ENCODE measurements at places on chromosomes 13 and 19.

DNA sequence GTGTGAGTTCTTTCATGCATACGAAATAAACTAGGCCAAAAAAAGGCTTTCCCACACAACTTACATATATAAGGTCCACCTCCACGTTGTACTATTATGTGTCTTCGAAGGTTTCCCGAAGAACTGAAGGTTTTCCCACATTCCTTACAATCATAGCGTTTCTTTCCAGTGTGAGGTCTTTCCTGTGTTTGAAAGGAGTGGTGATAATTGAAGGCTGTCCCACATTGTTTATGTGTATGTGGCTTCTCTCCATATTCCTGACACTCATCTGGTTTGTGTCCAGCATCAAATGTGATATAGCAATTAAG lies 14.6 kb downstream of the ZNF442 start:
- peak; percentile 39 for DNase-seq

DNA sequence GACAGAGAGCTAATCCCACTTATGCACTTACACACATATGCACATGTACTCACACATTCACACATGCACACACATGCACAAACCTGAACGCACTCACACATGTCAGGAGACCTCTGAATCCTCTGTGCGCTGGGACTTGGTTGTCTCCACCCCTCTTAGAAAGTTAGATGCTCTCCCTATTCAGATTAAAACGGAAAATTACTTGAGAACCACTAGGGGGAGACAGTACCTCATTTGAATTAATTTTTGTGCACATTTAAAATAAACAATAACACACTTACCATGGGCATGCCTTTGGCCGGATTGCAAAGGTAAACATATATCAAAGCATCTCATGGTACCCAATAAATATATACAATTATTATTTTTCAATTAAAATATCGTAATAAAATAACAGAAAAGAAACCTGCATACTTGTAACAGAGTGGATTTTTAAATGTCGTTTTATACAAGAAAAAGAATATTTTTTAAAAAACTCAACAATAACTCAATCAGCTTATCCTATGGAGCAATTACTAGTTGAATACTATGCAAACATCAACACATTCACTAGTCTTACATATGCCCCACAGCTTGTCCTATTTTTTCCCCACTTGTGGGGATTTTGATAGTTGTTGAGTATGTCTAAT lies 9.5 kb upstream of the LILRB4 start:
- DNase-seq: peak; percentile 40

- DNase-seq: no peak
These were observed 166.5 kb downstream of the COG6 start for GRCh38 chr13:39821977-39822376.

GRCh38 chr13:49443357-49443703 lies 534 bp downstream of the CAB39L start:
- peak; percentile 57 for DNase-seq

GRCh38 chr13:23383151-23383550 lies 50.4 kb downstream of the SACS start:
- DNase-seq: no peak

GRCh38 chr13:98103942-98104880 lies 38.7 kb upstream of the FARP1 start:
- peak; percentile 46 for DNase-seq

DNA sequence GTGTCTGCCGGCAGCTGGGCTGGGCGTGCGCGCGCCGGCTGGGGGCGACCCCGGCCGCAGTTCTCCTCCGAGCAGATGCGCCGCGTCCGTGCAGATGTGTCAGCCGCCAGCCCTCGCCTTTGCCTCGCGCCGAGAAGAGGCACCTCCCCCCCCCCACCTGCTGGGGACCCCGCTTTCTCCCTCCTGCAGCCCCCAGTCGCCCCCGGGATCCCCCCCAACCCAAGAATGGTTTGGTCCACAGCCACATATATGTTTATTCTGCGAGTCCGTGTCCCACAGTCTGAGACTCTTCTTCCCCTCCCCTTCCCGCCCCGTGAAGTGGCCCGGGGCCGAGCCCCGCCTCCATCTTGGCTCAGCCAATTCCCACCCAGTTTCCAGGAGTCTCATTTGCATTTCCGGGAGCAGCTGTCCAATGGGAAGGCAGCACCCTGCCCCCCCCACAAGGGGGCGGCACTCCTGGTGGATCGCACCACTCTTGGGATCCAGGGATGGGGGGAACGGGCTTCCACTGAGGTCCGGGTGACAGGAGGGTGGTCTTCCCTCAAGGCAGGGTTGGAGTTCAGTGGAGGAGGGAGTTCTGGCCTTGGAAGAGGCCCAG lies 8.6 kb downstream of the ISOC2 start:
- peak; percentile 76 for DNase-seq

- no peak for DNase-seq
These were observed 19.8 kb downstream of the DNM2 start for GRCh38 chr19:10737722-10738121.

All from GM23248 (cell line).